RPMI7951 (cell line): ENCODE measurements at places on chromosomes 12 and 14.
A peak's percentile ranks its signal among the peaks of the same experiment; 100 is the strongest.

DNA sequence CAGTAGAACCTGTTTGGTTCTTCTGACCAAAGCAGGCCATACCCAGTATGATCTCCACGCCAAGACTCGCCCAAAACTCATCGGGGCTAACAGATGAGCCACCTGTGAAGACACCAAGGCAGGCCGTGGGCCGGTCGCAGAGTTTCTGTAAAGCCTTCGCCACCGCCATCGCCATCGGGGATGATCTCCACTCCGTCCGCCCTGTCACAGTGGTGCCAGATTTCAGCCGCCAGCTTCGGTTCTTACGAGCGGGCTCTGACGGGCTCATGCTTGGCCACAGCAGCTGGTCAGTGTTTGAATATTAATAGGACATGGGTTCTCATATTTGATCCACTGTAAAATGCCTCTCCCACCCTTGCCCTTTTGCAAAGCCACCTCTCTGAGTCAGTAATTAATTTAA is 113.2 kb upstream of the TMEM132D start:
- DNase-seq, result no peak

GRCh38 chr12:104724992-104725585 is 233.0 kb downstream of the SLC41A2 start:
- peak; percentile 56 for DNase-seq

DNA sequence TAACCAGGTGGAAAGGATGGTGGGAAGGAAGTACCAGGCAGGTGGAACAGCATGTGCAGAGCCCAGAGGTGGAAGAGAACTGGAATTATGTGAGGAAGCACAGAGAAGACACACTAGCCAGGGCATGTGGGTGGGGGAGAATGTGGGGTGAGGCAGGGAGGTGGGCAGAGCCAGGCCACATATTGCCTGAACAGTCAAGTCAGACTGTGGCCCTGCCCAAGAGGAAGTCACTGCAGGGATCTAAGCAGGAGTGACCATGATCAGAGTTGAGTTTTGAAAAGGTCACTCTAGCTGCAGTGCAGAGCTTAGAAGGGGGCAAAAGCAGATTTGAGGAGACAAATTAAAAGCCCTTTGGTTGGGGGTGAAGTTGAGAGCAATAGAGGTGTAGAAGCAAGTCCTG is 114.0 kb upstream of the SLC38A2 start:
- DNase-seq, result no peak

DNA sequence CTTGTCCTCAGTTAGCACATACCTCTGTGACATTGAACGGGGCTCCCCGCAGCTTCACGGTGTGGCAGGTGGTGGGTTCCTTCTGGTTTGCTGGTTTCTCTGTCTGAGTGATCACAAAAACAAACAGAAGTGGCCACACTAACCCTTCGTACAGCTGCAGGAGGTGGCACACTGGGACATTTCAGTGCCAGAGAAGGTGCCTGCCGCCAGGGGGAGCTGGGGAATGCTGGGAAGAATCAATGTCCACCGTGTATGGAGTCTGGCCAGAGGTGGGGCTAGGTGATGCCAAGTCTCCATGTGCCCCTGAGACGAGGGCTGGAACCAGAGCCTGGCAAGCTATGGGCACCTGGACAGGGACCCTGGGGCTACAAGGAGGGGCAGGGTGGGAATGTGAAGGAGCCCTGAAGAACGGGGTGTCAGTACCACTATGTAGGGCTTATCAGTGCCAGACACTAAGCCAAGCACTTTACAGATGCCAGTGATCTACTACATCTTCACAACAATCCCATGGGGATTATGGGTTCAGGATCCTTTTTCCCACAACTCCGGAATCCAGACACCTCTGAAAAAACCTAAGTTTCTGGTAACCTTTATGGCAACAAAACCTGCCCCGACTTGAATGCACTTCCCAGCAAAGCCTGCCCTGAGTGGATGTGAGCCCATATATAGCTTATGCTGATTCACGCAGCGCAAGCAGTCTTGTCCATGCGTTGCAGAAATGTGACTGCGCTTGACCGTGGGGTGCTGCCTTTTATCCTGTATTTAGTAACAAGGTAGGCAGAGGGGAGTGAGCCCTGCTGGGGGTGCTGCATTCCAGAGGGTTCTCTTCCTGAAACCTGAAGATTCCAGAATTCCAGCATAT is 10.8 kb downstream of the RBM19 start:
- DNase-seq, result peak; percentile 9

DNA sequence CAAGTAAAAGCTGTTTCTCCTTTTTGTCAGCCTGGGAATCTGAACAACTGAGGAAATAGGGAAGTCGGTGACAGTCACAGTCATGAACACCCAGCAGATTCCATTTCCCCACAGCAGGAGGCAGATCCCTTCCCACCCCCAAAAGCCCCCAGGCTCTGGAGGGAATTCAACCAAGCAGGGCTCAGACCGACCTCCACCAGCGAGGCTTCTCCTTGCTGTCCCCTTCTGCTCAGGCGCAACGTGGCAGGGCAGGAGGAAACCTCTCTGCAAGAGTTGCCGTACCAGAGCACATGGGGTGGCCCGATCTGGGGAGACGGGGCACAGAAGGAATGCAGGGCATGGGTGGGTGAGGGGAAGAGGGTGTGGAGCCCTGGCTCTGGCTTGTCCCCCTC is 319 bp downstream of the GALNT6 start:
- peak; percentile 11 for DNase-seq

- DNase-seq, result no peak
Measured at GRCh38 chr14:23024612-23025075, 10.1 kb downstream of the PSMB5 start.

DNA sequence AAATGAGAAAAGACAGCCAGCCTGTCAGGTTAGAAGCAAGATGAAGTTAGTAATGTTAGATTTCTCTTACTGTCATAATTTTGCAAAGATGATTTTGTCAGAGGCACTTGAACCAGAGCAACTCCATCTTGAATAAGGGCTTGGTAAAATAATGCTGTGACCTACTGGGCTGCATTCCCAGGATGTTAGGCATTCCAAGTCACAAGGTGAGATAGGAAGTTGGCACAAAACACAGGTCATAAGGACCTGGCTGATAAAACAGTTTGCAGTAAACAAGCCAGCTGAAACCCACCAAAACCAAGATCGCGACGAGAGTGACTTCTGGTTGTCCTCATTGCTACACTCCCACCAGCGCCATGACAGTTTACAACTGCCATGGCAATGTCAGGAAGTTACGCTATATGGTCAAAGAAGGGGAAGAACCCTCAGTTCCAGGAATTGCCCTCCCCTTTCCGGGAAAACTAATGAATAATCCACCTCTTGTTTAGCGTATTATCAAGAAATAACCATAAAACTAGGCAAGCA is 1313.5 kb upstream of the TMEM132C start:
- no peak for DNase-seq

DNA sequence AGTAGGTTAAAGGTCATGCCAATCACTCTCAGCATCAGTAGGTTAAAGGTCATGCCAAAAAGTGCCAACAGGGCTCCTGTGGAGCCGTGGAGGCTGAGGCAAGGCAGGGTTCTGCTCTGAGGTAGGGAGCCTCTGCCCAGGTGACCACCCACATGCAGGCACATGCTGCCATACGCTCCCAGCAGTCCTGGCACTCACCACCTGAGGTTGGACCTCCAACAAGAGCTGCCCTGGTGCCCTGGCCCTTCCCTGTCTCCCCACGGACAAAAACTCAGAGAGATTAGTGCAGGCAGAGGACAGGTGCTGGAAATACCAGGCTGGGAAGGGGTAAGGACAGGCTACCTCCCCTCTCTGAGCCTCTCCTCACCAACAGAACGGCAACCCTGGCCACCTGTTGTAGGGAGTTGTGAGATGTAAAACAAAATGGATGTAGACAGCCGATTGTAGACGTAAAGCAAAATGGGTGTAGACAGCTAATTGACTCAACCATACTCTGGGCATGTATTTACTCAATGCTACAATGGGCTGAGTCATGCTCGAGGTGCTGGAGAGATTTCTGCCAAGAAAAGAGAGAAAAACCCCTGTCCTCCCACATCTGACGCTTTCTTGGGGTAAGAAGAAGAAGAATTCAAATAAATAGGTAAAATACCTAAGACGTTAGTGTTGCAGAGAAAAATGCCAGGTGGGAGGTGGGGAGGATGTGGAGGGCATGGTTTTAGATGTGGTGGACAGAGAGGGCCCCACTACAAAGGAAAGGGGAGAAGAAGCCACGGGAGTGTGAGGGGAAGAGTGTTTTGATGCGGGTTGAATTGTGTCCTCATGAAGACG is 32.4 kb downstream of the LTBP2 start:
- peak; percentile 80 for DNase-seq

- no peak for DNase-seq
Measured at GRCh38 chr12:98951406-98951805, 306.3 kb downstream of the APAF1 start.

DNA sequence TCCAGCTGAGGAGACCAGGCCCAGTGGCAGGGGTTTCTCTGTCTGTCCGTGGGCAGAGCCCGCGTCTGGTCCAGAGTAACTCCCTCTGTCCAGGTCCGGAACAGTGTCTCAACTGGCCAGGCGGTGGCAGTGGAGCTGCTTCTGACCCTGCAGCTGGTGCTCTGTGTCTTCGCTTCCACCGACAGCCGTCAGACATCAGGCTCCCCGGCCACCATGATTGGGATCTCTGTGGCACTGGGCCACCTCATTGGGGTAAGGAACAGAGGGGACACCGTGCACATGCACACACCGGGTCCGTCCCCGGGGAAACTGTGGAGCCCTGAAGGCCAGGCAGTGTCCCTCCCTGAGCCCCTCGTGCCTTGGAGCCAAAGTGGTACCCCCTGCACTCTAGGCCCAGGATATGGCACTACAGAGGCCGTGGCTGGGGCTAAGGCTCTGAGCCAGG is 1.5 kb downstream of the AQP6 start:
- DNase-seq, result peak; percentile 56

GRCh38 chr14:88085736-88086135 is 80.8 kb downstream of the GPR65 start:
- DNase-seq, result no peak

DNA sequence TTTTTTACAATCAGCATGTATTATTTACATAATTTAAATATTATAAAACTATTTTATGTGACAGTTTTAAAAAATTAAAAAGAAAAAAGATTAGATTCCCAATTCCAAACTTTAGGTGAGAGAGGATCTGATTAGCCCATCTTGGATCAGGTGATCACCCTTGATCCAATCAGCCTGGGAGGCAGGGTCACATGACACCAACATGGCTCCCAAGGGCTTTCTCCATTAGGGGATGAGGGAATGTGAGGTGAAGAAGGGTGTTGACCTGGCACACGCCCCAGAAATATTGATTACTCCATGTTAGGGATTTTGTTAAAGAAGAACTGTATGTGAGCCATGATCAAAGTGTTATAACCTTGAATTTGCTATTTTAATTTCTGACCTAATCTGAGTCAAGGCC is 225.4 kb downstream of the RBM19 start:
- DNase-seq, result no peak

DNA sequence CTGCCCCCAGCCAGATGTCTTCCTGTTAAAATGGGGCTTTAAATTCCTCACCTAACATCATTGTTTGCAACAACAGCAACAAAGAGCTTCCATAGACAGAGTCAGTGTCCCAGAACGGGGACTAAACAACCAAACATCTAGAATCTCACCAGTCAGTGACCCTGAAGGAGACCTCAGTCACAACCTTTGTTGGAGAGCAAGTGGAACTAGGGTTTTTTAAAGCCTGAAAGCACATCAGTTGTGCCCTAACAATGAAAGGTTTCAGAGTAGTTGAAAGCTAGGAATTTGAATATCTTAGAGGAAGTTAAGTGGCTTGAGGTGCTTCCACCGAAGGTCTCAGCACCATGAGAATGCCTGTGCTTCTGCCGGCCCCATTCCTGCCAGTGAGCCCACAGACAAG is 5.0 kb upstream of the ALDH2 start:
- DNase-seq, result no peak

DNA sequence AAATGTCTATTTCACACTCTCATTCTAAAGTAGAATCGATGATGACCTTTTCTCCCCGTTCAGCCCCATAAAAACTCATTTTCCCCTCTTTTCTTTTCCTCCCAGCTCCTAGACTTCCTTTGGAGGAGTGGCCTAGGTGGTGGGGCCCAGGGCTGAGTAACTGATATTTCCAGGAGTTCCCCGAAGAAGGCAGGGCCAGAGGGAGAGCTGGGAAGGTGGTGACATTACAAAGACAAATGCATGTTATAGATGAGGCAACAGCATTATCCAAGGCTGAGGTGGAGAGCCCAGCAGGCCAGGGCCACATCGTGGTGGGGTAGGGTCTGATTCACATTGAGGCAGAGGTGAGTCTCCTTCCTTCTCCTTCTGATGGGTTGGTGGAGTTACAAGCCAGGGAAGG is 22.2 kb upstream of the HDAC7 start:
- no peak for DNase-seq
